ENCODE measurements at places on chromosomes 16 and 17.

DNA sequence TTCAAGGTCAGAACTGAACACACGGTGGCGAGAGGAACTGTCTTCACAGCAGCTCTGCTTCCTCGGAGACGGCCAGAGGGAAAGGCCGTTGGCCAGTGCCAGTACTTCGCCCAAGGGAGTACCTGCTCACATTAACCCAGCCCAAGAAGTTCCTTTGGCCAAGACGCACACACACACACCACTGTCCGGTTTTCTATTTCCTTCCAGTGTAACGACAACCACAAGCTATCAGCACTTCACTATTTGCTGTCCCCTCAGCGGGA, 744 bp upstream of the GGNBP2 start:
- DNase-seq: peak; percentile 40

DNA sequence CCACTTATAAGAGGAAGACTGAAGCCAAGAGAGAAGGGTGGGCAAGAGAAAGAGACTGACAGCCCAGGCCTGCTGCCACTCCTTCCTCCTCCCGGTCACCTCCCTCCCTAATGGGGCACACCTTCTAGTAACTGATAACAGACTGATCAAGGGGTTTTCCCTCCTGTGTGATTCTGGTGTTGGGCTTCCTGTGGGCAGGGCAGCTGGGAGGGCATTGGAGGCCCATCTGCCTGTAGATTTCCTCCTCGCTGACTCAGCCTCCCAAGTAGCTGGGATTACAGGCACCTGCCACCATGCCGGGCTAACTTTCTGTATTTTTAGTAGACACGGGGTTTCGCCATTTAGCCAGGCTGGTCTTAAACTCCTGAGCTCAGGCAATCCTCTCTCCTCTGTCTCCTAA, 16.2 kb downstream of the CA4 start:
- DNase-seq: peak; percentile 18

DNA sequence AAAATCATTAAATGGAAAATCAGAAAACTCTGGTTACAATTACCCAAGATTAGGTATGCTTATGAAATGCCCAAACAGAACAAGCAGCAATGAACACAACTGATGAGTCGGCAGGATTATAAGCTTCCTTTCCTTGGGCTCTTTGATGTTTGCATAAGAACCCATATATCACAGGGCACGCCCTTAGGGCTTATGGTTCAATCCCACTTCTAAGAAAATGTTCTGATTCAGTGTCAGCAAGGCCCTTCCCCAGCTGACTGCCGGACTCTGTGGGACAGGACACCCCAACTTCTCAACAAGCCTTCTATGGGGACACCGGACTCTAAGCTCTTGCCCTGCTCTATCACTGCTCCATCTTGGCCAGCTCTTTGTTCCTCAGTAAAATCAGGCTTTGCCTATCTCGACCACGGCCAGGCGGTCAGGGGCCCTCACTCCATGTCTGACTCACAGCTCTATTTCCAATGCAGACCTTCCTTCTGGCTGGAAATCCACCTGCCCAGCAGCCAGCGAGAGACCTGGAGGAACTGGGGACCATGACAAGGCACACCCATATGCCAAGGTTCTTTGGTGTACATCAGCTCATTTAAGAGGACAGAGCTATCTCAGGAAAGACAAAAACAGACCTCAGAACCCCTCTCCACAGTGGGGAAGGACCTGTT, 26.8 kb downstream of the LITAFD start:
- DNase-seq: peak; percentile 21

DNA sequence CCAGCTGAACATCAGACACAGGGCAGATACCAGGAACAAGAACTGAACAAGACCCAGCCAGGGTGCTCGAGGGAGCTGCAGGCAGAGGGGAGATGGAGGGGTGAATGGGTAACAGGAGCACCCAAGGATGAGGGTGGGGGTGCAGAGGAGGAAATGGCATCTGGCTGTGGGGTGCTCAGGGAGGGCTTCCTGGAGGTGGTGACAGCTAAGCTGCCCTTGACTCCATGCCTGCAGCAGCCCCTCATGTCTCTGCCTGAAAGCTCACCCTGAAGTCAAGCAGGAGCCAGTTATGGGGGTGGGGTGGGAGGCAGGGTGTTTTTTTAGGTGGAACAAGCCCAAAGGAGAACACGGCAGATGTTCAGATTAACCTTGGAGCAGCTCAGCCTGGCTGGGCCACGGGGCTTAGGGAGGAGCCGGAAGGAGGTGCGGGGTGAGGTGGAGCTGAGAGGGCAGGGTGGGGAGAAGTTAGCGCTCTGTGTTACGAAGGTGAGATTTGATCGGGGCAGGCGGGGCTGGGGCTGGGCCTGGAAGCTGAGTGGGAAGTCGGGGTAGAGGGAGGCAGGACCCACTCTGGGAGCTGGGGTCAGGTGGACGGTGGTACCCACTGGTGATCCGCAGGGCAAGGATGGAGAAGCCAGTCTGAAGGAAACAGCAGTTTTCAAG, 143.0 kb downstream of the ENGASE start:
- no peak for DNase-seq

DNA sequence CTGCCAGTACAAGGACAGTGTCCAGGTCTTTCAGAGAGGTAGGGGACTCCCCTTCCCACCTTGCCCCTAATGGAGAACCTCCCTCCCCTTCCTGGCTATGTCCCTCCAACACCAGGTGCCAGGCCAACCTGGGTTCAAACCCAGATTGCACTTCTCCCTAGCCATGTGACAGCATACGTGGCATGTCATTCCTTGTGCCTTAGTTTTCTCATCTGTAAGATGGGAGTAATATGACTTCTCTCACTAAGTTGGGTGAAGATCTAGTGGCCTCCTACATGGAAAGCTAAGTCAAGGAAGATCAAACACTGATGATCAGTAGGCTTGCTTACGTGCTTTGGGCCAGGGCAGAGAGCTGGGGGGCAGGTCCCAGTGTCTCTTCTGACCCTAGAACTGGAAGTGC, 8.8 kb downstream of the FCSK start:
- no peak for DNase-seq

DNA sequence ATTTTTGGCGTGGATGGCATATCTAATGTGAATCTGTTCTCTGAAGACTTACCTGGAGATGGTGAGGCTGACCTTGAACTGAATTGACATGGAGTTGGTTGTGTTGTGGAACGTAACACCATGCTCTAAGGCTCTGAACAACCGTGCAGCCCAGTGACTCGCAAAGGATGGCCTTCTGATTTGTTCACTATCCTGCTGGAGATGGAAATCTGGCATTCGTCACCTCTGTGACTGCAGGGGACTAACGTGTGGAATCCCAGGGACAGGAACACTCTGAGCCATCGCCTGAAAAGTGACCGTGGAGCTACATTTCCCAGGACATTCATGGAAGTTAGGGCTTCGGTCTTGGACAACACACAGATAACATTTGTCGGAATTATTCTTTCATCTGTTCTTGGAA, 61.1 kb downstream of the BANP start:
- DNase-seq: no peak

DNA sequence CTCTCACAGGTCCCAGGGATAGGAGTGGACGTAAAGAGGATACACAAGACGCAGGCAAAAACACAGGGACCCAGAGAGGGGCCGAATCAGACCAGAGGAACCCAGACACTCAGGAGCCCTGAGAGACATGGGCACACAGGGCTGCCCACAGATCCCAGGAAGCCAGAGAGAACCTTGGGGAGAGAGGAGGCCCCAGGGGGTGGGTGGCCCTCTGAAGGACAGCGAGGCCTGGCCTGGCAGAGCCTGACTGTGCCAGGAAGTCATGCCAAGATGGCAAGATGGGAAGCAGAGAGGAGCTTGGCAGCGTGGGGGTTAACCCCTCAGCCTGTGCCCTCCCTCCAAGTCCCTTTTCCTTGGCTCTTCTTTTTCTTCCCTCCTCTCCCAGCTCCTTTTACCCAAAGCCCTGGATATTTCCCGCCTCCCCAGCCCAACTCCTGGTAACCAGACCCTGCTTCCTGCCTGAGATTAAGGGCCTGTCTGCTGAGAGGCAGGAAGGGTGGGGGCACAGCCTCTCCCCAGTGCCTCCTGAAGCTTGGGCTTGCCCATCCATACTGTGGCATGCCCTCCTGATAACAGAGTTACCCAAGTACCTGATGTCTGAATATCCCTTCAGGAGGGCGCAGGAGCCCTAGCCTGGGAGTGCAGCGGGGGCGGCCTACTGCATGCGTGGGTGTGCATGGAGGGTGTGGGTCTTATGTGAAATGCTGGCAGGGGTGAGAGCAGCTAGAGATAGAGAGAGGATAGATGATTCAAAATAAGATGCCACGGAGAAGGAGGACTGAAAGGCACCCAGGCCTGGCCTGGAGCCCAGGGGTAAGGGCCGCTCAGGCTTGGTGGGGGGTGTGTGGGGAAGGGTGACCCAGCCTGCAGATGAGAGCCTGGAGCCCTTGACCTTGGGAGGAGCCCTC, 6.0 kb upstream of the TBX21 start:
- no peak for DNase-seq

DNA sequence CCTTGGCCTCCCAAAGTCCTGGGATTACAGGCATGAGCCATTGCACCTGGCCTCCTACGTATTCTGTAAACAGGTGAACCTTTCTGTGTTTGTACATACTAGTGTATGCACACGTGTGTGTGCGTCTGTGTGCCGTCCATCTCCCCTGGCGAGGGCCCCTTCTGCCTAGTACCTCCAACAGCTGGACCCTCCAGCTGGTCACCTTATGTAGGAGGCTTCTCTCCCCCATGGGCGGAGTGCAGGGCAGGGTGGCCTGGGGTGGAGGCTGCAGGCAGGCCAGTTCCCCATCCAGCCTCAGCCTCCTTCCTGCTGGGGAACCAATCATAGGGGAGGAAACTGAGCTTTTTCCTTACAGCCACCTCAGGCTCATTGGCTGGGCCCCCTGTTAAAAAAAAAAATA, 24.4 kb upstream of the DOC2B start:
- no peak for DNase-seq

DNA sequence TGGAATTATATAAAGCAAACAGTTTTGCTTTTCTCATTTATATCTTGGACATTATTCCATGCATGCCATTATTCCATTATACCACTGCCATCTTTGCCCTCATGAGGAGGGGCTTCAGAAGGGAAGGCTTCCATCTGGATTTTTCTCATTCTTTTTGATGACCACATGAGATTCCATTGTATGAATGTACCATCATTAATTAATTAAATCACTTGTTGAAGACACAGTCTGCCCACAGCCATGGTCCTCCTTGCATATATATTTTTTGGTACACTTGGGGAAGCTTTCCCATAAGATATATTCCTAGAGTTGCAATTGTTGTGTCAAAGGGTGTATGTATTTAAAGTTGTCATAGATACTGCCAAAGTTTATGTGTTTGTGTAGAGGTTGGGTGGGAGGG, 7.1 kb downstream of the ARL4D start:
- DNase-seq: no peak

DNA sequence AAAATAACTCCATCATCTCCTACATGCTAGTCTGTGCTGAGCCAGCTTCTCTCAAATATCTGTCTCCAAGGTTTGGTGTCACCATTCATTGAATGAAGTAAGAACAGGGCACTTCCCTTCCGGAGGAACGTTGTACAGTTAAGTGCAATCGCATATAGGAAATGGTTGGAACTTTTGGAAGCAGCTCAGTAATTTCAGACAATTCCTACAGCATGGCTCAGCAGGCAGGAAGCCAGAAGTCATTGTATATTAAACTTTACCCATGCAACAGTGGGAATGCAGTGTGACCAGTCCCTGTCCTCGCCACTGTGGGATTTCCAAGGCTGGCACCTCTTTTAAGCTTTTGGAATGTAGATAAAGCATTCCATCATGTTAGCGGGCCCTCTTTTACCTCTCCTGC, 51.1 kb upstream of the MYH2 start:
- DNase-seq: no peak

- peak; percentile 68 for DNase-seq
Measured at GRCh38 chr17:72350073-72350472, 229.3 kb downstream of the SOX9 start.

GRCh38 chr17:73224663-73225305, 31.9 kb downstream of the COG1 start:
- DNase-seq: peak; percentile 88

DNA sequence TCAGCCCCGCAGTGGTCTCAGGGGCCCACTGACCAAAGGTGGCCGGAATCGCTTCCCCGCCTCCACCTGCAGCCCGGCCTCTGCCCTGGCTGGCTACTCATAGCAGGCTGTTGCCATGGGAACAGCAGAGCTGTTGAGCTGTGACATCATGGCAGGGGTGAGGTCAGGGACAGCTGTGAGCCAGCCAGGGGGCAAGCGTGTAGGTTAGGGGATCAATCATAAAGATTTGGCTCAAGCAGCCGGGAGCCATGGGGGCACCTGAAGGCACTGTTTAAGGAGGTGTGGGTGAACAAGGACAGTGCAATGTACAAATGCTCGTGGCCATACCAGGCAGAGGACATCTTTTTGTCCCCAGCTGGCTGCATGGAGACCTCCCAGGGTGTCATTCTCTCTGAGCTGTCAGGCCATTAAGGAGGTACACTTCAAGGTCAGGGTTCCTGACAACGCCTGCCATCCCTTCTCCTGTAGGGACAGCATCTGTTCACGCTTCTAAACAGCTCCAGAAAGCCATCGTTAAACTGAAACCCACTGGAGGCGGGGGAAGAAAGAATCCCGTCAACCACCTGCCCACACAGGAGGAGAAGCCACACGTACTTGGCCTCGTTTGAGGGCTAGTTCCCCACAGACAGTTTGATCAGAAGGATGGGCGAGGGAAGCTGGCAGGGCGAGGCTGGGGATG, at the start of gene CEP295NL:
CEP295NL (minus strand) TSS at position 101 of the 679 bp plus-strand sequence. CDS start 1,373 bp downstream, outside the sequence.
- no peak for DNase-seq

GRCh38 chr17:48406936-48407567, 23.0 kb downstream of the SKAP1 start:
- DNase-seq: no peak

- DNase-seq: no peak
Measured at GRCh38 chr16:54938212-54939028, 7.8 kb downstream of the IRX5 start.

DNA sequence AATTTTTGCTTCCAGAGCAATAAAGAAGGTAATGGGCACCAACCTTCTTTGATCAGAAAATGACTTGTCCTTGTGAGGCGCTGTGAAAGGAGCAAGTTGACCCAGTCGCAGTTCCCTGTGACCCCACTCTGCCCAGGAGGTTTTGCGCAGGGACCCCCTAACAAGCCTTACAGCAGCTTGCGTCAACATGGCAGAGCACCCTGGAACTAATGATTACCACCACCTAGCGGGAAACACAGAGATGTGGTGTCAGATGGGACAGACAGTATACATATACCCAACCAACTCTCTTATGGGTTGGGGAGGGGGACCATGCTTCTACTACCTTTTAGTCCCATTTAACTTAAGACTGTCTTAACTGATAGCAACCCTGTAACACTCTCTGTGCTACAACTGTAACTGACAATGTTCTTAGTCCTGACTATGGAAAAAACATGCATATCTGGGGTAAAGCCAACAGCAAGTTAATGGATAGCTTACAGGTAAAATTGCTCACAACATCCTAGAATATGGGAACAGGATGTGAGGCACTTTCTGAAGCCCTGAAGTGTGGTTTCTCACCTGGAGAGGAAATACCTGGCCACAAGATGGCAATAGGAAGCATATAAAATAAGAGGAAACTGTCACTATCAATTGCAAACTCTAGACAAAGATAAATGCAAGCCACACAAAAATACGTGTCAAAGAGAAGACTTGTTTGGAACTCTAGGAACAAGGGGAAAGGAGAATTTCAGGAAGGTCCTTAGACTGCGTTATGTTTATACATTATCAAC, 3.0 kb downstream of the KARS1 start:
- DNase-seq: peak; percentile 39

All from bronchial epithelial cell (primary cell).